ENCODE measurements at places on chromosomes 2 and 18.

GRCh38 chr2:221399183-221399582, 172.9 kb downstream of the EPHA4 start:
- DNase-seq, result no peak

- no peak for DNase-seq
Observed at GRCh38 chr18:32867330-32867729, 94.5 kb upstream of the KLHL14 start.

DNA sequence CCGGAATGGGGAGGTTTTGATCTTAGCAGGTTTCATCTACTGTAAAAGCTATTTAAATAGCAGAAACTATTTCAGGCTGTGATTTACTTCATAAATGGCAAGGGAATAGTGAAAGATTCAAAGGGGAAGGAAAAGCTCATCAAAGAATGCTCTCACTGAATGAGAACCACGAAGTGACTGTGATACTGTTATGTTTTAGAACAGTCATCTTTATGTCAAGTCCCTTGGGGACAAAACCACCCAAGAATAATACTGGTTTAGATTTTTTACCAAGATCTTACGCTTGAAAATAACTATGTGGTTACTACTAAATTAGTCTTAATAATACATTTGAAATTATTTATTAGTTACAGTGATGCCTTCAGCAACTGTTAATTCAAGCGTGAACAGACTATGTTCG, 28.1 kb downstream of the FARSB start:
- DNase-seq, result no peak

GRCh38 chr2:176446718-176447414, 177.6 kb downstream of the MTX2 start:
- no peak for DNase-seq

DNA sequence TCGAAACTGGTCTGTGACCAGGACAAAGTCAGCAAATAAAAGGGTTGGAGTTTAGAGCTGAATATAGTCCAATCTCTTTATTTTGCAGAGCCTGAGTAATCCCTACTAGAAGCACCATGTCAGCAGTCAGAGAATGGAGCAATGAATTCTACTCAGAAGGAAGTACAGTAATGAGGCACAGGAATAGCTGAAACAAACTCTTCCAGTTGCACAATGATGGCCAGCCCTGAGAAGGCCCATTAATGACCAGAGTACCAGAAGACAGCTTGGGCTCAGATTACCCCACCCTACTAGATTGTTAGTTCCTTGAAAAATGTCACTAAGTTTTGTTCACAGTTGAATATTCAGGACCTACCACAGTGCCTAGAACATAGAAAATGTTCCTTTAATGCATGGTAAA, 40.3 kb upstream of the SCG2 start:
- DNase-seq, result no peak

- DNase-seq, result no peak
Observed at GRCh38 chr18:8703781-8704301, 1.5 kb upstream of the MTCL1 start.

DNA sequence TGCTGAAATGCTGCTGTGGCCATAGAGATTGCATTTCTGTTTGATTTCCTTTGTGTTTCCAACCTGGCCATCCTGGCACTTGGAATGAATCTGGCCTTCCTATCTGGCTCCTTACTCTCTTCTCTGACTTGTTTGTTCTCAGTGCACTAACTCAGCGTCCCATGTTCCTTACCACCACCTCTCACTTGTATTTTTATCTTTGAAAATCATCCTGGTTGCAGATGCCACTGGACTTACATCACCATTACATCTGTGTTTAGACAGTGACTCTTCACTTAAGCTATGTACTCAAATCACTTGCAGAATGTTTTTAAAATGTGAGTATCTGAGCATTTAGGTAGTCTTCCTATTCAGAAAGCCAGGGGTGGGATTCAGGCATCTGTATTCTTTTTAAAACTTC, 239.5 kb downstream of the WDR7 start:
- DNase-seq, result no peak

DNA sequence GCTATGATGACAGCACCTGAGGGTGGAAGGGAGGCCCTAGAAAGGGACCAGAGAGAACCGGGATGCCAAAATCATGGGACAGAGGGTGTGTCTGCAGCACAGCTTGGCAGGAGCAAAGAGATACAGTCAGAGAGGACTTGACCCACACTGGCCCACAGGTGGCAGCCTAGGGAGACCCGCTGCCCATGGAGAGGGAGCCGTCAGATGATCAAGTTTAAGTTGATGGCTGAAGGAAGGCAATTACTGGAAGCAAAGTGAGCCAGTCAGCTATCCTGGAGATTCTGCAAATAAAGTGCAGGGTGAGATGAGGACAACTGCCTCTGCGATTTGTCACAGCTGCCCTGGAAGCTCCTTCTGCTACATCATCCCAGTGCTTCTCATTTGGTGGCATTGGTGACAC, 74.0 kb downstream of the CMPK2 start:
- DNase-seq, result no peak

DNA sequence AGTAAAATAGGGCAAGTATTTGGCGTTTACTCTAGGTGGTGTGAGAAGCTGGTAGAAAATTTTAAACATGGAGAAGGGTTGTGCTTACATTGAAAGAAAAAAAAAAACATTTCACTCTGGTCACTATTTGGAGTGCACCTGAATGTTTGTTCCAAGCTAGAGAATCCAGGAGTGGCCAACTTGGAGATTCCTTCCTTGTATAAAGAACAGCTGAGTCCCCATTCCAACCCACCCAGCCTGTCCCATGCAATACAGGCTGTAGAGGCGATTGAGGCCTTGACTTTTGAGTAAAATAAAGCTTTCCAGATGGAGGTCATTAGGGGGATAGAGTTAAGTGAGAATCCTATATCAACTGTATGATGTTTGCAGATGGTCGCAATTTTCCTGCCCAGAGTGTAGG, 203.8 kb upstream of the SYT4 start:
- DNase-seq, result no peak

- DNase-seq, result no peak
Observed at GRCh38 chr18:23311351-23312121, 141.6 kb upstream of the RIOK3 start.

- DNase-seq, result no peak
Observed at GRCh38 chr2:196473617-196474016, 165.9 kb upstream of the CCDC150 start.

DNA sequence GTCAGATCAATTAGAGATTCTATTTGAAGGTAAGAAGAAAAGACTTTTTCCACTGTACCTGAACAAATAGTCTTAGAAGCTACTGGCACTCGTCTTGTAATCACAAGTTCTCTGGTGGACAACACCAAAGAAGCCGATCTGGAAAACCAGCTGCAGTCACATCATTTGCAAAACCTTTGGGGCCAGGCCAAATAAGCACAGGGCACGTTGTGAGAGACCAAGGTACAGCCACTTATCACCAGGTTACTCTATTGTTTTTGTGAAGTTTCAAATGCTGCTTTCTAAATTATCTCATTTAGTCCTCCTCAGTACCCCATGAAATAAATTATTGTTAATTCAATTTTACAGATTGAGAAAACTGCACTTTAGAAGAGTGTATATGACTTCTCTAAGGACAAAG, 18.5 kb downstream of the ROCK1 start:
- no peak for DNase-seq

DNA sequence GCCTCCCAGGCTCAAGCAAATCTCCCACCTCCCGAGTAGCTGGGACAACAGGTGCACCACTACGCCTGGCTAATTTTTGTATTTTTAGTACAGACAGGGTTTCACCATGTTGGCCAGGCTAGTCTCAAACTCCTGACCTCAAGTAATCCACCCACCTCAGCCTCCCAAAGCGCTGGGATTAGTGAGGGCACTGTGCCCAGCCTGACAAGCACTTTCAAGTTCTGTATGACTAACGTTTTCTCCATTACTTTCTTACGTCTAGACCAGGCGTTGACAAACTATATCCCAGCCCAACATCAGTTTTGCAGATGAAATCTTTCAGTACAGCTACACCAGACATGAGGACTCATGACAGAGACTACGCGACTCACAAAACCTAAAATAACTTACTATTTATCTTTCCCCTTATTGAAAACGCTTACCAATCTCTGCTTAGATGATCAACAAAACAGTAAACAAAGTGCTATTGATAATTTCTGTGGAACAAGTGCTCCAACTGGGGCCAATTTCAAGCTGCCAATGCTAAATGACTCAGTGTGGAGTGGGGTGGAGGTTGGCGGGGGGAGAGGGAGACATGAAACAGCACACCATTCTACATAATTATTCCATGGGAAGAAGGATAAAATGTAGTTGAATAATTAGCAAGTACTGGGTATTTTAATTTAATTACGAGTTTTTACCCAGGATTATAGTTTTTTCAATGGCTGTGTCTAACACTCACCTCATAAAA, 59.1 kb downstream of the SAP130 start:
- DNase-seq, result no peak

DNA sequence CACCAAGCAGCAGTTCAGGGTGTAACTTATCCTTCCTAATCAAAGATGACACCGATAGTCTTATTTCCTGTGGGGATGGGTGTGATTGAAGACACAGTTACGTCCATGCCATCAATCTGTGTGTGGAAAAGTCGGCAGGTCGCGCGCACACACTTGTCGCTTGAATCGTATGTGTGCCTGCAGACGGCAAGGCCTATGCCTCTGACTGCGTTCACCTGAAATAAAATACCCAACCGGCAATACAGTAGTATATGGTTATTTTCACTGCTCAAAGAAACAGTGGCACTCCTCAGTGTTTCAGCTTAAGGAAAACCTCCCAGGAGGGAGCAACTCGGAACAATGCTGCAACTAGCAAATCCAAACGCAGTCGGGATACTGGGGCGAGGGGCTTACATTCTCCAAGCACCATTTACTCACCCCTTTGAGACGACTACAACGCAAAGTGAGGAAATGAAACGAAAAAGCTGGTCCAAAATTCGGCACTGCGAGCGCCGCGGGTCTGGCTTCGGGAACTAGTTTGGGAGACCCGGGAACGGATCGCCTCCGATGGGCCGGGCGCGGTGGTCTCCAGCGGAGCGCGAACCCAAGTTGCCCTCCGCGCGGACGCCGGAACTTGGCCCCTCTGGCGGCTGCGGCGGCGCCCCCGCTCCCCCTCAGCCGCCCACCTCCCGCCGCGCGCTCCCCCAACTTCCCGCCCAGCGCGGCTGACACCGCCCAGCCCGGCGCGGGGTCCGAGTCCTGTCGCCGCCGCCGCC, 675 bp downstream of the PRKD3 start:
- no peak for DNase-seq

- DNase-seq, result no peak
Observed at GRCh38 chr2:59900728-59901452, 652.6 kb downstream of the BCL11A start.

All from ecto neural progenitor cell (in vitro differentiated cells).